ENCODE measurements at places on chromosomes 11 and 22.

DNA sequence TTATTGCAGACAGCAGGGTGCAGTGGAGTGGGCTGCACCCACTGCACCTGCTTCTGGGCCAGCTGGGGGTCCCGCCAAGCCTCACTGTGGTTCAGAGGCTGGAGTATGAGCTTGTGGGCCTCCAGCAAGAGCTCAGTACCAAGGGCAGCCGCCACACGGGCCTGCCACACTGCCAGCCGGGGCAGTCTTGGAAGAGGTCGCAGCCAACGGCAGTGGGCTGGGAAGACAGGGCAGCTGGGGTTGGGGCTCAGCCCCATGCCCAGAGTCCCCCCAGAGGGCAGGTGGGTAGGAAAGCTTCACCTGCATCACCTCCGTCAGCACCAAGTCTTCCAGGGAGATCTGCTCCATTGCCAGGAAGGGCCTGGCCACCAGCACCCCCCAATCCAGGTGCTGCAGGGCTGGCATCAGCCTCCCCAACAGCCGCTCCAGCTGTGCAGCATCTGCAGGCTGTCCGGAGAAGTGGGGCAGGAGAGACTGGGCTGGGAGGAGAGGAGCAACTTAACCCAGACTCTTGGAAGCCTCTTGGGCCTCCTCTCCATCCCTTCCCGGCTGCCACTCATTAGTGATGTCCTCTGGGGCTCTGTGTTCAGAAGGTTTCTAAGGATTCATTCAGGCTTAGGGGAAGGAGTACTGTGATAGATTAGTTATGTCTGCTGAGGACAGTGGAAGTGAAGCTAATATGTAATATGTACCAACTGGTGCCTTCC, 1.1 kb upstream of the GSTT4 start:
- DNase-seq = no peak

GRCh38 chr11:650482-650881, 13.4 kb downstream of the DRD4 start:
- no peak for DNase-seq

GRCh38 chr11:131234221-131234620, 136.2 kb upstream of the NTM start:
- no peak for DNase-seq

DNA sequence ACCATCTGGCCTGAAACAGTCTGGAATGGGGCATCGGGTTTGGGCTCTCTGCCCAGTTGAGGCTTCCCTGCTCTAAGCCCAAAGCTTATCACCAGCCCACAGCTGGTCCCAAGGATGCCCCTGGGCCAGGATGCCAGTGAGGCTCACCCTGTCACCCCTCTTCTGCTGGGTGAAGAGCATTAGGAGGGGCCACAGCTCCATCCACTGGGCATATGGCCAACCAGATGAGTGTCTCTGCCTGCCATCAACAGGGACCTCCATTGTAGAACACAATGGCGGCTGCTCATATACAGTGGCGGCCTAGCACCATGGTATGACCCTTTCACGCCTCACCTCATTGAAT, 5.6 kb downstream of the CHST1 start:
- no peak for DNase-seq

GRCh38 chr11:19525714-19526113, 186.9 kb upstream of the NAV2 start:
- DNase-seq = no peak

- DNase-seq = no peak
Measured at GRCh38 chr11:119483881-119484371, 61.0 kb upstream of the THY1 start.

GRCh38 chr11:13135385-13136271, 126.5 kb downstream of the RASSF10 start:
- DNase-seq = no peak

All from CD4-positive, alpha-beta T cell treated with Interleukin-21 for 1 hour (primary cell).